ENCODE measurements at places on chromosomes 11 and 22. TPM values are rescaled to one million over a fixed set of nuclear protein-coding genes. Genes with fewer than 3 reads are reported as not detected.

GRCh38 chr11:113488931-113489351 lies 13.7 kb upstream of the DRD2 start:
- DNase-seq = no peak

- DNase-seq = no peak
Measured at GRCh38 chr11:82041764-82042163, 691.9 kb downstream of the FAM181B start.

DNA sequence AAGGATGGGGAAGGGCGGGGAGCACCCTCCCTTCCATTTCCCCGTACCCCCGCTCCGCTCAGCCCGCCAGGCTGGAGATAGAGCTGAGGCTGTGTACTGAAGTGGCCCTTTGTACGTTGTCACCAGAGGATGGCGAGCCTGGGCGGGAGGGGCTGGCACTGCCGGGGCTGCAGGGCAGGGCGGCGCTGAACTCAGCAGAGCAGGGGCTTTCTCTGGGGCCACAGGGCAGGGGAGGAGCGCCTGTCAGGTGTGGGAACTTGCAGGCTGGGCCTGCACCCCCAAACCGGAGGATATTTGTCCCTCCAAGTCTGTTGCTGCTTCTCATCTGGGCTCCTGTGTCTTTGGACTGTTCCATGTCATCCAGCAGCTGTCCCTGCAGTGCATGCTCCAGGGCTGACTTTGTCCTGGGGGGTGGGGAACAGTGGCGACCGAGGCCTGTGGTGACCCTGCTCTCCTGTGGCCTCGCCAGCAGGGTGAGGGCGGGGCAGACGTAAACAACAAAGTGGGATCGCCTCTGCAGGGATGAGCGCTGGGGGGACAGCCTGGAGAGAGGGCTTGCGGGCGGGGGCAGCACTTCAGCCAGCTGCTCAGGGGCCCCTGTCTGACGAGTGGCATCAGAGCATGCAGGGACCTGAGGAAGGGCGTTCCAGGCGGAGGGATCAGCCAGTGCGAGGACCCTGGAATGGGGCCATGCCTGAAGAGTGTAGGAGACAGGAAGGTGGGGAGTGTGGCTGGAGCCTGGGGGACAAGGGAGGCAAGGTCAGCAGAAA lies 13.1 kb downstream of the MGAT3 start:
- DNase-seq = no peak

DNA sequence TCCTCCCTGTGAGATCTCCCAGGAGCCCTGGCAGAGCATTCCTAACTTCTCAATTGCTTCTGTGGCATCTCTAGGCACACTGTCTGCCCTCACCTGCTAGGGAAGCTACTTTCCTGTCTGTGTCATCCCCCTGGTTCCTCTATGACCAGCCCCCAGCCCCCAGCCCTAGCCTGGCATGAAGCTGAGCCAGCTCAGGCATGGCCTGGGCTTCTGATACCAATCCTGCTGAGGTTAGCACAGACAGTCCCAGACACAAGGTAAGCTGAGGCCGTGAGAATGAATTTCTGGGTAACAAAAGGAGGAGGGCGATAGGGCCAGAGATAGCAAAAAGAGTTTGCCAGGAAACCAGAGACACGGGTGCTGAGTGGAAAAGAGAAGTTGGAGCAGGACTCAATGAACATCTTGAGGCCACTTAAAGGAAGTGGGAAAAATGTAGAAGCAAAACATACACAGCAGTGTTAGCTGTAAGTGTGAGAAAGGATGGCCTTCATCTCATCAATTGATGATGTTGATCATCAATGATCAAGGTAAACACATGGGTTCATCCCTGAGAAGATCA lies 87.6 kb upstream of the PICALM start:
- no peak for DNase-seq

DNA sequence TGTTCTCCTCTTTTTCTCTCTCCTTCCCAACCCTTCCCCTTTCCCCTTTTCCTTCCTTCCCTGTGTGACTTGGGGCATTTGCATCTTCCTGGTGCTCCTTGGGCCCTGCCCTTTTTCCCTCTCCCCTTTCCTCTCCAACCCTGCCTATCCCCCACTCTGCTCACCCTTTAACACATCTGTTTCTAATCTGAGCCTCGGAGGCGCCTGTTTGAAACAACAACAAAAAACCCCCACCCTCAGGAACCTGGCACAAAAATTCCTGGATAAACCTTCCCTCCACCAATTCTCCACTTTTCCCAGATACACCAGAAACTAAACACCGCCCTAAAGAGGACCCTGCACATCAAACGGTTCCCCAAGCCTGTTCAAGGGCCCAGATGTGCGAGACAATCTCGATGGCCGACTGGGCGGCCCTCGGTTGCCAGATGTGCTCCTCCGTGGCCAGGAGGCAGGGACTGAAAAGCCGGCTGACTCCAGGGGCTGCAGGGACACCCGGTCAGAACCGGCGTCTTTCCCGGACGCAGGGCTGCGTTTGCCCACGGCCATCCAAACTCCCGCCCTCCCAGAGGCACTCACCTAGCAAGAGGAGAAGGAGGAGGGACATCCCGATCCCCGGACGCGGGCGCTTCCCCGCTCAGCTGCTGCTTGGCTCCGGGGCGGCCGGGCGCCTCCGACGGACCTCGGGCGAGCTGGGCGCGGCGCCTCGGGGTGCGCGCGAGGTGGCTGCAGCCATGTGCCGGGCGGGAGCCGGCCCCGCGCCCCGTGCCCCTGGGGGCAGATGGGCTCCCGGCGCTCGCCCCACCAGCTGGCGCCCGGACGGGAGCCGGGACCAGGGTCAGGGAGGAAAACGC lies 486 bp downstream of the CLMP start:
- DNase-seq = no peak

Gene FGF19
- total RNA-seq = not detected

Gene NNMT
- 240 TPM for total RNA-seq
